NCI-H526 (cell line): ENCODE measurements at places on chromosomes 16 and 17.

- DNase-seq, result no peak
These were observed 50.3 kb downstream of the KPNA2 start for GRCh38 chr17:68085771-68086381.

- no peak for DNase-seq
These were observed 7.4 kb downstream of the LRRC75A start for GRCh38 chr17:16484445-16485175.

DNA sequence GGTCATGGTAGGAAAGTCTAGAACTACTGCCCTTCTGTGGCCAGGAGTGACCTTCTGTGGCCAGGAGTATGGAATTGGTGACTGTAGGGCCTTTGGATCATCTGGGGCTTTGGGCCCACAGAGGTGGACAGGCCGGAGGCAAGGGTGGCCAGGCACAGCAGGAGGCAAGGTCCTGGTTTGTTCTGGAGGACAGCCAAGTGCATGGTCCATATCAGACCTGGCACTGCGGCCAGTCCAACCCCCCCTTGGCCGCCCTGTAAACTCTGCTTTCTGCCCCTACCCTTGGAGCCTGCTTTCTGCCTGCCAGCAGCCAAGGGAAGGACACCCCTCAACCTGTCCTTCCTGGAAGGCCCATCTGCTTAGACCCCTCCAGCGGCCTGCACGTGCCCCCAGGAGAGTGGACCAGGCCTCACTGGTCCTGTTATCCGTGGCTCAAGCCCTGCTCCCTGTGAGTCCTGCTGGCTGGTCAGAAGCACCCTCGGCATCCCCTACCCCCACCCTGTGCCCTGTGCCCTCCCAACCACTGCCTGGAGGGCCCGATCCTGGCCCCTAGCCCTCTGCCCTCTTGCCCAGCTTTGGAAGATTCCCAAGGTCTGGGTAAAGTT lies 2.3 kb upstream of the DCXR start:
- no peak for DNase-seq

DNA sequence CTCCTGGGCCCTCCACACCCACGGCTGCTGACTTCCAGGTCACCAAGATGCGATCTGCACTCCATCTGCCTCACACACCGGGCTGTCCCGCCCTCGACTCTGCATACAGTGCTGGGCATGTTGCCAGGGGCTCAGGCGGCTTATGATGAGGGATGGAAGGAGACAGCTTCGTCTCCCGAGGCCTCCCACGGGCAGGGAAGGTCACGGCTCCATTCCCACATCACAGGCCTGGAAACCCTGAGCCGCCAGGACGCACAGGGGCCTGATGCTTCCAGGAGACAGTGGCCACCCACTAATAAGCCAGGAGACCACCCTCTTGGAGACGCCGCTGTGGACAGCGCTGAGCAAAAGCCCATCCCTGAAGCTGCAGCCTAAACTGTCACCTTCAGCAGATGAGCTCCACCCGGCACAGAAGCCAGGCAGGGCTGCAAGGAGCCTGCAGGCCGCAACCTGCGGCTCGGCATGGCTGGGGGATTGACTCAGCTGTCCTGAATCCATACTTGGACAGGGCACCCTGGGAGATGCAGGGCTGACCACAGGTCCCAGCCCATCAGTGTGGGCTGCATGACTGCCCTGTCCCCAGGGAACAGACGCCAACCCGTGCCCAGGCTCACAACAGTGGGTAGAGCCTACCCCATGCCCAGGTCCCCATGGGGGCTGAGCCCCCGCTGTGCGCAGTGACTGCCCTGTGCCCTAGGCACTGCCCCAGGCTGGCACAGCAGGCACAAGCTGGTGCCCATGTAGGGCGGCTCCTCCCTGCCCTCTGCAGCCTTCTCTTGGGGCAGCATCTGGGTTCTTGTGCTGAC lies 34.4 kb downstream of the SLC7A5 start:
- DNase-seq, result no peak

- DNase-seq, result no peak
These were observed 102.6 kb downstream of the ZNF778 start for GRCh38 chr16:89319886-89320781.
